ENCODE measurements at places on chromosomes 5 and 9.

GRCh38 chr5:154762261-154762660 is 7.1 kb downstream of the LARP1 start:
- DNase-seq, result no peak

DNA sequence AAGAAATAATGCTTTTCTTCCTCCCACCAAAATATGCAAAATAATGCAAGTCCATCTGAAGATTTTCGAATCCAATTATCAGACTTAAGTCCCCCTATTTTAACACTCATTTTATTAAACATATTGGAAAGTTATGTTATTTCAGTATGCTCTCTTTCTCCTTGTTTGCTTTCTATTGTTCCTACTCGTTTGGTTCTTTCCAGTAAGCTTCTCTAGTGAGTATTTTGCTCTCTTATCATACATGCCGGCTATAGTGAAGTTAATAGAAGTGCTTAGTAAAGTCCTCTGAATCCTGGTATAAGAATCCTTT is 517 bp downstream of the ALDH1A1 start:
- DNase-seq, result no peak

- DNase-seq, result no peak
Observed at GRCh38 chr5:97531549-97531948, 348.5 kb upstream of the RIOK2 start.

DNA sequence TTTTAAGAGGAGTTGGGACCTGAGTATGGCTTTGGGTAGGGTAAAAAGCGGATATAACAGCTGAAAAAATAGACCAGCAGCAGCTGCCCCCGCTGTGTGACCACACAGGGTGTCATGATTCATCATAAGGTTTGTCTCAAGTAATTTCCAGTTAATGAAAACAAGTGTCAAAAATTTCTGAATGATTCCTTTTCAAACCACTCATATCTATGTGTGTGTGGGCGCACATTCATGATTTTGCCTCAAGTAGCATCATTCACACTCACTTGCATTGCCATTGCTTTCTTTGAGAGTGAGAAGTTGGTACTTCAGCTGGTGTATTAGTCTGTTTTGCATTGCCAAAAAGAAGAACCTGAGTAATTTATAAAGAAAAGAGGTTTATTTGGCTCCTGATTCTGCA is 12.1 kb upstream of the TNFAIP8 start:
- peak; percentile 84 for DNase-seq

- no peak for DNase-seq
Observed at GRCh38 chr9:93612796-93613154, 36.4 kb downstream of the PHF2 start.

DNA sequence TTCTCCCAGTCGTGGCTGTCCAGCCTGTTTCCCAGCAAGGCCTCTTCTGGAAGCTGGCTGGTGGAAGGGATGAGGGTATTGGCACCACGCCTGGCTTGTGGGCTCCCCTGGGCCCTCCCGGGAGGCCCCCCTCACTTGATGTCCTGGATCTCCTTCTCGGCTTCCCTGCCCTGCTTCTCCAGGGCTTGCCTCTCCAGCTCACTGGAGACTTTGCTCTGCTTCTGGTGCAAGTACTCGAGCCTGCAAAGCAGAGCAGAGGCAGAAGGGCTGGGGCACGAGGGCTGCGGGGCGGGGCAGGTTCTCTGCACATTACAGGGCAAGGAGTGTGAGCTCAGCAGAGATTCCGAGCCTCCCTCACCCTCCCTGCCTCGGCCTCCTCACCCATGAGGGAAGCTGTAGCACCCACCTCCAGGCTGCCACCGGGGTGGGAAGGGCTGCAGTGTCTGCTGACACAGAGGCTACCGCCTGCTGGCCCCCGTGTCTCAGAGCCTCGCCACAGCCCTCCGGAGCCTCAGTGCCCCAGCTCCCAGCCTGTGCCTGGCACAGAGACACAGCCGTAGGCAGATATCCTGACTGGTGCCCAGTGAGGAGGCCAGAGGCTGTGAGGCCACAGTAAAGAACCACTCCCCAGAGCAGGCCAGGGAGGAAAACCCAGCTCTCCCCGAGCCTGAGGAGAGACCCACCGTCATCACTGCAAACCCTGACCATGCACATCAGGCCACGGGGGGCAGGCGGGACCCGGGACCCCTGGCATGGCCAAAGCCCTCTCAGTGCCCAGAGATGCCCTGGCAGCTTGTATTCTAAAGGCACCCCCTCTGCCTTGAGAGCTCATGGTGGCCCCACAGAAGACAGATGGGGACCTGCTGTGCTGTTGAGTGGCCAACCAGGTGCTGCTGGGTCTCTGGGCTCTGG is 7.2 kb downstream of the SNAPC4 start:
- no peak for DNase-seq

GRCh38 chr9:116080561-116080960 is 73.0 kb upstream of the PAPPA start:
- no peak for DNase-seq

GRCh38 chr5:98604721-98605425 is 168.6 kb upstream of the RGMB start:
- DNase-seq, result peak; percentile 54

- DNase-seq, result no peak
Observed at GRCh38 chr5:133065471-133065870, 13.7 kb downstream of the HSPA4 start.

DNA sequence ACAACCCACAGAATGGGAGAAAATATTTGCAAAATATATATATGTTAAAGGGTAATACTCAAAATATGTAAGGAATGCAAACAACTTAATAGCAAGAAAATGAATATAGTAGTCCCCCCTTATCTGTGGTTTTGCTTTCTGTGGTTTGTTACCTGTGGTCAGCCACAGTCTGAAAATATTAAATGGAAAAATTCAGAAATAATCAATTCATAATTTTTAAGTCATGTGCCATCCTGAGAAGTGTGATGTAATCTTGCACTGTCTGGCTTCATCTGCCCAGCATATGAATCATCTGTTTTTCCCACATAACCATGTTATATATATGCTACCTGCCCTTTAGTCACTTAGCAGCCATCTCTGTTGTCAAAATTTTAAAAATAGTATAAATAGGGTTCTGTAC is 11.7 kb downstream of the CER1 start:
- peak; percentile 75 for DNase-seq

DNA sequence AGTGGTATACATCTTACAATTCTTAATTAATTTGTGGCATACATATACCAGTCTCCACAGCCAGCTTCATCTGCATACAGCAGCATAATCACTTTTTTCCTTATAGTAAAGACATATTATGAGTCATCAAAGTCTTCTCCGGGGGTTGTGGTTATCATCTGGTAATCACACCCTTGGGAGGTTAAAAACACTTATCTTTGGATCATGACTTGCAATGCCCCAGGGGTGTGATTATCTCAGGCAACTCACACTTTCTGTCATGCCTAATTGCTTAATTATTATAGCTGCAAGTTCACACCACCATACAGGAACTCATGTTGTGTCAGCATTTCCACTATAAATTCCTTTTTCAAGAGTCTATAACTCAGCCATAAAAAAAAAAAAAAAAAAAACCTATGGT is 218.4 kb downstream of the ANXA1 start:
- peak; percentile 4 for DNase-seq

DNA sequence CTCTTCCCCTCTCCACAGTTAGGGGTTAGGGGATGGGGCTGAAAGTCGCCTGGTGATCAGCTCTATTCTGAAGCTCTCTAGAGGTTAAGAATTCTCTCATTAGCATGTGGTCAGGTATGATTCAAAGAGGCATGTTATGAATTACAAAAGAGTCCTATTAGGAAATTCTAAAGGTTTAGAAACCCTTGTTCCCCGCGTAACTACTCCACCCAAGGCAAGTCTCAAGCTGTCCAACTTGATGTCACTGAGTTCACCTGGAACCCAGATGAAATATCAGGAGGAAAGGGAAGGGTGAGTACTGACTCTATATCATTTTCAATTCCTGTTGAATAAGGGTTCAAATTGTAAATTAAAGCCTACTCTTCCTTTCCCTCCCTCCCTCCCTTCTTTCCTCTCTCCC is 18.1 kb upstream of the RNF145 start:
- no peak for DNase-seq

DNA sequence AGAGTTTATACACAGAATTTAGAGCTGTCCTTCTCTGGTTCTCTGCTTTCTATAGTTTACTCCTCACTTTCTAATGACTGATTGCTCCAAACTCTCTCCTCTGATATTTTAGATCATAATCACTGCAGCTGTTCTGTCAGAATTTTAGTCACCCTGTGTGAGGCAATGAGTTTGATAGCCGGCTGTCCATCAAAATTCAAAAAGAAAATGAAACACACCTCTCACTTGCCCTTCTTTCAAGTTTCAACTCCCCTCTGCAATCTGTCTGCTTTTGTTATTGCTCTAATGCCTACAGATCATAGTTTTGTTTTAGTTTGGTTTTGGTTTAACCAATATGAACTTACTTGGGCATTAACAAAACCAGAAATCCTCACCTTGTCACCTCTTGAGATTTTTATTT is 23.3 kb upstream of the ABLIM3 start:
- no peak for DNase-seq

GRCh38 chr5:51433052-51433710 is 49.9 kb downstream of the ISL1 start:
- no peak for DNase-seq

GRCh38 chr5:60026161-60026560 is 132.6 kb upstream of the PDE4D start:
- DNase-seq, result peak; percentile 83

- peak; percentile 36 for DNase-seq
Observed at GRCh38 chr5:129905473-129906176, 1.4 kb downstream of the CHSY3 start.

- peak; percentile 61 for DNase-seq
Observed at GRCh38 chr5:147628058-147628895, 118.4 kb upstream of the DPYSL3 start.

DNA sequence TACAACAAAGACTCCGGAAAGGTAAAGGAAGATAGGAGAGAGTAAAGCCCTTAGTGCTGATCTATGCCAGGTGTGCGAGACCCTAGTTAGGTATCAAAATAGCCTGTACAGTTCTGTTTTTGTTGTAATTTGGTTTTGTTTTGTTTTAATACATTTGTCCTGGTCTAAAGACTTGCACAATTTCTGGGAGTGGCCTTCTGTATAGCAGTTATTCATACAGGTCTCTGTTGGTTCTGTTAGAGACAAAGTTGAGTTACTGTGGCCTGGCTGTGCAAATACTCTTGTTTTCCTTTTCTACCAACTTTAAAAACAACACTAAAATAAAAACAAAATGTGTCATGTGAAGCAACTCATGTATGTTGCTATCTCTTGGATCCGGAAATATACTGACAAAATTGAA is 163.6 kb downstream of the COMMD10 start:
- DNase-seq, result no peak

- no peak for DNase-seq
Observed at GRCh38 chr5:178471711-178472110, 118.5 kb downstream of the COL23A1 start.

GRCh38 chr5:146034127-146034526 is 71.2 kb downstream of the PLAC8L1 start:
- no peak for DNase-seq

DNA sequence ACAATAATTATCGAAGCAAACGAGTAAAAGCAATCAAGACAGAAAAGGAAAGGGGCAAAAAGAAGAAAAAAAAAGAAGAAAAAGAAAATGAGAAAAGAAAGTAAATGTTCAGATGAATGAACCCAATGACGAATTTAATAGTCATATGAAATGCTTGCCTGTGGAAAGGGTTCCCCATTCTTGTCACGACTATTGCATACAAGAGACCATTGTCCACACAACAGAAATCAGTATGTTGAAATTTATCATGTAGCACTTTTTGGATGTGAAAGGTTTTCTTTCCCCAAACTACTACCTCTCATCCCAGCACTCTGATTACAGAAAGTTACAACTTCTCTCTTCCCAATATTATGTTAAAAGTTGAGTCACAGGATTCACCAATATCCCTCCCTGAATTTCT is 162.4 kb downstream of the ZDHHC21 start:
- no peak for DNase-seq

- no peak for DNase-seq
Observed at GRCh38 chr5:44719856-44720255, 88.9 kb upstream of the MRPS30 start.

DNA sequence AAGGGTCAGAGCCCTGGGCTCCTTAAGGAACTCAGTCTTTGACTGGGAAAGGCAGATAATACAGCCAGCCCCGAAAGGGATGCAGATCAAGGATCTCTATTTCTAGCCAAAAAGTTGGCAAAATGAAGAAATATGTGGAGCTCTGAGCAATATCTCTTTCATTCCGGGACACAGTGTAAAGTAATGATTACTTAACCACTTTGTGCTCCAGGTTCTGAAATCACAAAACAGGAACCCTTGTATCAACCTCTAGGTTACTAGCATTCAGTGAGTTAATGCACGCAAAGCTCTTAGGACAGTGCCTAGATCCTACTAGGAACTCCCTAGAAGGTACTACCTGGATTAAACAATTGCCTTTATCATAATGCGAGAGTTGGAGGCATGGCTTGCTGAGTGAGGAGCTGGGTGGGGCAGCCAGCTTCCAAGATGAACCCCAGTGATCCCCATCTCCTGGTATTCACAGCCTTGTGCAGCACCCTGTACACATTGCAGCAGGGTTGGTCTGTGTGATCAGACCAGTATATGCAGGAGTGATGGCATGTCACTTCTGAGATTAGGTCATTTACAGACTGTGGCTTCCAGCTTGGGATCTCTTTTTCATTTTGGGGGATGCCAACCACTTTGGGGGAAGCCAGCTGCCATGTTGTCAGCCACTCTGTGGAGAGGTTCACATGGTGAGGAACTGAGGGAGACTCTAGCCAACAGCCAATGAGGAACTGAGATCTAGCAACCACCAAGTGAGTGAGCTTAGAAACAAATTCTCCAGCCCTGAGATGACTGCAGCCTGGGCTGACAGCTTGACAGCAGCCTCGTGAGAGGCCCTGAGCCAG is 103.1 kb upstream of the SLC44A1 start:
- DNase-seq, result no peak

- DNase-seq, result no peak
Observed at GRCh38 chr9:82732928-82733327, 330.0 kb downstream of the RASEF start.

DNA sequence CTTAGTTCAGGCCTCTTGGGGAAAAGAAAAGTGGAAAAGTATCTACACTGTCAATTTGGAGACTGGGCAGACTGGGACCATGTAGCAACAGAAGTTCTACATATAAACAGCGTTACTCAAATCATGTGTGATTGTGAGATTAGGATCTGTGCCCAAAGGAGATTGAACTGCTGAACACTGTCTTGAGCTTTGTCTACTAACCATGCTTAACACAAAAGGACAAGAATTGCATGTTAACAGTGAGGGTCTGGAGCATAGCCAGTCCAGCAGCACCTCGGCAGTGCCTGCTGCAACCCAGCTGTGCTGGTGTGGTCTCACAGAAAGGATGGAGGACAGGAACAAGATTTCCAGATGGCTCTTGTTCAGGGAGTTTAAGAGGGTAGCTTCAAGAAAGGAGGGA is 5.7 kb downstream of the PAM start:
- DNase-seq, result no peak

DNA sequence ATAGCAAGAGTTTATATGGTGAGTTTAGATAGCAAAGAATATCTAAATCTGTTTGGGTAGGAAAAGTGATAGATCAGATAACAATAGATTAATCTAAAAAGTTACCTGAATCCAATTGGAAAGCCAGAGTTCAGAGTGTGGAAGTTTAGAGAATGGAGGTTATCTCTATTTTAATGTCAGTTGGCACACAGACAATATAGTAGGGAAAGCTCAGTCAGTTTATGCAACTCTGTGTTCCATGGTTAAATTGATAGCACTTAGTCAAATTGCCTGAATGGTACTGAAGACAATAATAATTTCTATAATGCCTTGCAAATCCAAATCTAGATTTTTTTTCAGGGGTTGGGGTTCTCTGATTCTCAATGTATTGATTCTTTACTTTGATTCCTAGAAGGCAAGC is 77.0 kb downstream of the ARHGEF28 start:
- no peak for DNase-seq

GRCh38 chr5:35656721-35657120 is 39.1 kb downstream of the SPEF2 start:
- peak; percentile 61 for DNase-seq

- DNase-seq, result no peak
Observed at GRCh38 chr5:115168829-115169486, 750 bp downstream of the TRIM36 start.

All from fibroblast of skin of back (primary cell).